OCI-M1 (cell line): ENCODE measurements at places on chromosomes 7 and 10.

GRCh38 chr10:58070956-58071355 is 196.7 kb downstream of the IPMK start:
- no peak for DNase-seq

- DNase-seq = no peak
These were observed 64.4 kb upstream of the ARID5B start for GRCh38 chr10:61836888-61837754.

DNA sequence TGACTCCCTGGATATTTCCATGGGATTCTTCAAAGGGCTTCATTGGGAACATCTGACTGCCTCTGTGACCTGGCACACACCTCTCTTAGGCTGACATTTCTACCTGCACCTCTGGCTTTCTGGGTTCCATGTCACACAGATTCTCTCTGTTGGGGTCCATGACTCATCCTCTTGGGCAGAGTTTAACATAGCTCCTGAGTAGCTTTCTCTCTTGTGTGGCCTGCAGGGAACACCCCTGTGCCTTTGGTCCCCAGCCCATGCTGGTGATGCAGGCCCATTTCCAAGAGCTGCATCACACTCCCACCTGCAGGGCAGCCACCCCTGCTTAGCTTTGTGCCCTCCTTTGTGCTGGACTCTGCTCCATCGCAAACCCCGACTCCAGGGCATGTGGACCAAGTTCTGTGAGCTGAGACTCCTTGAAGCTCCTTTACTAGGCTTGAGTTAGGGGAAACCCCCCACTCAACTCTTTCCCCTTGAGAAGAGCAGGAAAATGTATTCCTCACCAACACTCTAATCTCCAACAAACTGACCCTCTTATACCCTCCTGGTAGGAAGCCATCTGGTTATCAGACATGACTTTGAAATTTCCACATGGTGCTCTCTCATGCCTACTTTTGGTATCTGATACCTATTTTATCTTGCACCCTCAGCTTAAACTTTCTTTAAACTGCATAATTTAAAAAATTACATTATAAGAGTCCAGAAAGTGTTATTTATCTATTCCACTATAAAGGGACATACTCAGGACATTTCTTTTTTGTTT is 93.3 kb downstream of the ZNF777 start:
- DNase-seq = no peak

DNA sequence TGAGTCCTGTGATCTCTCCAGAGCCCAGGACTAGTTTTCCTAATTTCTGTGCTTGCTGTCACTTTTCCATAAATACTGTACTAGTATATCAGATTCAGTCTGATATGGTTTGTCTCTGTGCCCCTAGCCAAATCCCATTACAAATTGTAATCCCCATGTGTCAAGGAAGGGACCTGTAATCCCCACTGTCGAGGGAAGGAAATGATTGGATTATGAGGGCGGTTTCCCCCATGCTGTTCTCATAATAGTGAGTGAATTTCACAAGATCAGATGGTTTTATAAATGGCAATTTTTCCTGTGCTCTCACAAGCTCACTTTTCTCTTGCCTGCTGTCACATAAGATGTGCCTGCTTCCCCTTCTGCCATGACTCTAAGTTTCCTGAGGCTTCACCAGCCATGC is 54.8 kb upstream of the IFRD1 start:
- DNase-seq = no peak

DNA sequence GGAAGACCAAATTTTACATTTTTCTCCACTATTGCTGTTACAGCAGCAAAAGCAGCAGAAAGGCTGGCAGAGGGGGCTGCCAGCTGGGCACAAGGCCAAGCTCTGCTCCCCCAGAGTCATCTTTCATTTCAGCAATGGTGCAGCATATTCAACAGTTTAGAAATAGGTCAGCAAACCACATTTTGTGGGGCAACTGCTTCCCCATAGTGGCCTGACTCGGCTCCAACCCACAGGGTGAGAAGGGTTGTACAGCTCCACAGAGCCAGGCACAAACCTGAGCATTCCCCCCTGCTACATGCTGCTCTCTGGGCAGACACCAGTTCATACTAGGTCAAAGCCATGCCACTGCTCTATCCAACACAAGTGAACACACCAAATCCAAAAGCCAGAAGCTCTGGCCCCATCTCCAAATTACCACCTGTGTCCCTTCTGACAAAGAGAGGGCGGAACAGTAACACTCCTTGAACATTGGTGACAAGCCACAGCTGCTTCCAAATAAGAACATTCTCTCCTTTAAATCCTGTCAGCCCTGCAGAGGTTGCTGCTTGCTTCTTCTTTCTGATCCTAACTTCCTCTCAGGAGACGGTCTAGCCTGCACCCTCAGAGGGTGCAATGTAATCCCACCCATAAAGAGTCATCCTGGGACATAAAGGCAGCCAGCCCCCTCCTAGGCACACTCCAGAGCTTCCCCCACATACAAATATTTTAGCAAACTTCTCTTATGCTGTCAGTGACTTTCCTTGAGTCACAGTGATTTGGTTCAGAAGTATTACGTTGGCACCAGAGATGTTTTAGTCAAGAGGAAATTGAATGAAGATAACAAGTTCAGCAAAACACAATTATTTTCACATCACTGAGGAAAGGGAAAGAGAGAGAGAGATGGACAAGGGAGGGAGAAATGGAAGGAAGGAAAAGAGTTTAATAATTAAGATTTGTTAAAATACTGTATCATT is 39.0 kb upstream of the SLIT1 start:
- no peak for DNase-seq

DNA sequence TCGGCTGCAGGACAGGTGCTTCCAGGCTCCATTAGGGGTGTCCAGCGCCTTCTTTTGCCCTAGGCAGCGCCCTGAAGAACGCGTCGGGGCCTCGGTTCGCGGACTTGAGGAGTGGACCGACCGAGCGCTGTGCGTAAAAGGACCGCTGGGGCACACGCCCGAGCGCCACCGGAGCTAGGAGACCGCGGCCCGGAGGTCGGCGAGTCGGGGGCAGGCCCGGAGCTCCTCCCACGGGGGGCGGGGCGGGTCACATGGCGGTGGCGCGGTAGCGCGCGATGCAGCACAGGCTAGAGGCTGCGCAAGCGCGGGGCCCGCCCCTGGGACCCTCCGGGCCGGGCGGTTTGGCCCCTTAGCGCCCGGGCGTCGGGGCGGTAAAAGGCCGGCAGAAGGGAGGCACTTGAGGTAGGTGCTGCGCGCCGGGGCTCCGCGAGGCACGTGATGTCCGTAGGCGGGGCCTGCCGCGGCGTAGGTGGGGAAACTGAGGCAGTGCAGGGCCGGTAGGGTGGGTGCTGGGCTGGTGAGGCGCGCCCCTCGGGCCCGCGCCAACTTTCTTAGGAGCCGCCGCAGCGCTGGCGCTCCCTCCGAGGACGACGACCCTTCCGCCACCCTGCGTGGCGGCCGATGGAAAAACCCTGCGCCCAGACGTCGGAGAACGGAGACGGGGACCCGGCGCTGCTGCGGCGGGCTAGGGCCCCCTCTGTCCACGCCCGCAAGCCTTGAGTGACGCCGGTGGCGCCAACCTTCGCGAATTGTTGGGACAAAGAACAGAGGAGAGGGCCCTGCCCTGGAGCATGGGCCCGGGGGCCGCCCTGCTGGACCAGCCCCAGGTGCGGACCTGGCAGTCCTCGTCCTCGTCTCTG is at the start of gene PRXL2A:
Gene PRXL2A, plus strand, starts transcription at position 310 of the 860 bp plus-strand sequence. CDS start 11,917 bp downstream, outside the sequence.
- peak; percentile 82 for DNase-seq

DNA sequence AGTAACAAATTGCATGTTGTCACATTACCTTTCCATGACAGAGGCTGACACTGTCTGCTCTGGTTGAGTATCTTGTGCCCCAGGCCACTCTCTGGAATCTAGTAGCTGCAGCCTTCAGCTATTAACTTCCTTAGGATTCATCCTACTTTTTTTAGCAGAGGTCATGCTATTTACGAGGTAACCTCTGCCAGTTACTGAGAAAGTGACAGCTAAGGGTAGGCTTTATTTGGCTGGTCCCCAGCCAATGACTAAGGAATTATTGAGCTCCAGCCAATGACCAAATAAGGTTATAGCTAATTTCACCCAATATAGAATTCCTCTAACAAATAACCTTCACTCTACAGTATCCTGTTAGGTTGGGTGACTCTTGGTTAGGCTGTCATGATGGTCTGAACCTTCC is 1361.7 kb downstream of the XPNPEP1 start:
- no peak for DNase-seq

DNA sequence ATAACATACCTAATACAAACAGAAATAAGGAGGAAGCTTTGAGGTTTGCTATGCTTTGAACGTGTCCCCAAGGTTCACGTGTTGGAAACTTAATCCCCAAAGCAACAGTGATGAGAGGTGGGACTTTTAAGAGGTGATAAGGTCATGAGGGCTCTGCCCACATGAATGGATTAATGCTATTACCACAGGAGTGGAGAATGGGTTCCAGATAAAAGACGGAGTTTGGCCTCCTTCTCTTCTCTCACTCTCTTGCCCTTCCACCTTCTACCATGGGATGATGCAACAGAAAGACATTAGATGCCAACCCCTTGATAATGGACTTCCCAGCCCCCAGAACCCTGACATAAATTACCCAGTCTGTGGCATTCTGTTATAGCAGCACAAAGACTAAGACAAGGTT is 9.6 kb downstream of the ITGB1 start:
- DNase-seq = peak; percentile 97

GRCh38 chr7:47368190-47368812 is 213.6 kb downstream of the TNS3 start:
- no peak for DNase-seq

DNA sequence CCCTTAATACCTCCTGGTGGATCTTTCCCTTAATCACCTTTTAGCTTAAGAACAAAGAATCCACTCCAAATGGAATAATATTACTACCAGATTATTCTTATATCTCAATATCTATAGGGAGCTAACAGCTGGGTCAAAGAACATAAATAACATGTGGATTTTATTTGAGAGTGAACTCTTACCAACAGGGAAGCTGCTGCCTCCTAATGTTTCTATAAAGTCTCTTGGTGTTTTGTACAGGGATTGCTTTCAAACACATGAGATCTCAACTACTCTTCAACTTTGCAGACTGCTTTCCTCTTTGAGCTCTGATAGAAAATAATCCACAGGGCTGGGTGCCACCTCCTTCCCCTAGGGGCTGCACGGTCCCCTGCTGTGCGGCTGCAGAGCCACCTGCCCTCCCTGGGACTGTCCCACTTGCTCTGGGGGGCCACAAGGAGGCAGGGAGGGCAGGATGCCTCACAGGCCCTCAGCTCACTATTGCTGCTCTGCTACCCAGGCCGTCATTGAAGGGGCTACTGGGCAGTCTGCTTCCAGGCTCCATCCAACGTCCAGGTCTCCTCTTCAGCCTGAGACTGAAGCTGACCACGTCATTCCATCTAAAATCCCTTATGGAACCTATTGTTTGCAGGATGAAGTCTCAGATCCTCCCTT is 191.2 kb downstream of the CXCL12 start:
- no peak for DNase-seq

DNA sequence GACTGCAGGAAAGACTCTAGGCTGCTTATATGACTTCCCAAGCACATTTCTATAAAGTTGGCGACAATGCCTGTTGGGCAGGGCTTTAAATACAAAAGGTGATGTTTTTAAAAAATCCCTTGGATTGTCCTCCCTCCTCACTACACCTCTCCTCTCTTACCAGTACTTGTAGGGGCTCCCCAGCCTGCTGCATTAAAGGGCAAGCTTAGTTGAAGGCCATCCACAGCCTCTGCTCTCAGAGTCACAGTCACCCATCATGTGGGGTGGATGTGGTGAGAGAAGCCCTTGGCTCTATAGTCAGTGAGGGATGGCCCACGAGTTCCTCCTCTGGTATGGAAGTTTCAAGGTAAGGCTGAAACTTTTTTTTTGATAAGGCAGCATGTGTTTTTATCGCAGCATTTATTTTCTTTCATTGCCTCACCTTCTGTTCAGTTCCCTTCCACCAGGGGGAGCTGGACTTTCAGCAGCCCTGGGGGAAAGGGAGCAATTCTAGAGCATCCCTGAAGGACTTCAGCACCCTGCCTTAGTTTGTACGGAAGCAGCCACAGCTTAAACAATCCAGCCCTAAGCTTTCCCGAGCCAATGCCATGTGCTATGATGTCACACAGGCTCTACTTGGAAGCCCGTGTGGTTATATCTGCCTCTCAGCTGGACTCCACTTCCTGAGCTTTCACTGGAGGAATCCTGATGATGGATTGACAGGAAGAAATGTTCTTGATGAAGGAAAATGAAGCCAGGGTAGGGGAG is 131.9 kb downstream of the CALCR start:
- DNase-seq = peak; percentile 87

GRCh38 chr7:15719311-15719710 is 32.8 kb upstream of the MEOX2 start:
- DNase-seq = no peak

DNA sequence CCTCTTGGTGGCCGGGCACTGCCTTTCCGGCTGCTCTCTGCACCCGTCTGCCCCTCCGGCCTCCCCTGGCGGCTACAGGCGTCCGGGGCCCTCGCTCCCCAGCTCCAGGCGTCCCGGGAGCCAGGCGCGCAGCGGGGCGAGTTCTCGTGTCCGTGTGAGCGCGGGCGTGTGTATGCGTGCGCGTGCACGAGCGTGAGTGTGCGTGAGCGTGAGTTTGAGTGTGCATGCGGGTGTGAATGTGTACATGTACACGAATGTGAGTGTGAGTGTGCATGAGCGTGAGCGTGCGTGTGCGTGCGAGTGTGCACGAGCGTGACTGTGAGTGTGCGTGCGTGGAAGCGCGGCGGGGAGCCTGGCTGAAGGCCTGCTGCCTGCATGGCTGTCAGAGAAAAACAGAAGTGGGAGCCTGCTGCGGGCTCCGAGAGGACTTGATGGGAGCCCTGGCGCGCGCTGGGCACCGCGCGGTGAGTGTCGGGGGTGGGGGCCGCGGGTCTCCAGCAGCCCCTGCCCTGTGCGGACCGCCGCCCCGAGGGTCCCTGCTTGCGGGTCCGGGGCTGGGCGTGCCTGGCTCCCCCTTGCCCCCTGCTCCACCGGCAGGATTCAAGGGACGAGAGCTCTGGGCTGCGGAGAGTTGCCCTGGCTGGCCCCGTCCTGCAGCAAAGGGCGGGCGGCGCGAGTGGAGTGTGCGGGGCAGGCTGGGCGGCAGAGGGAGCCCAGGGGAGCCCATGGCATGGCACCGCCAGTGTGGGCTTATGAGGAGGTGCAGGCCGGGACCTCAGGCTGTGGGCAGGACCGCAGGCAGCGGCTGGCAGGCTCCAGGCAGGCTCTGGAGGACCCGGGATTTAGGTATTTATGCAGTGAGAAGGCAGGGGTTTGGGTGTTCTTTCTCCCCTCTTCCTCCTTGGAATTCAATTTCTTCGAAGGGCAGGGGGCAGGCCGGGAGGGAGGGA is 75.8 kb upstream of the EN2 start:
- no peak for DNase-seq

DNA sequence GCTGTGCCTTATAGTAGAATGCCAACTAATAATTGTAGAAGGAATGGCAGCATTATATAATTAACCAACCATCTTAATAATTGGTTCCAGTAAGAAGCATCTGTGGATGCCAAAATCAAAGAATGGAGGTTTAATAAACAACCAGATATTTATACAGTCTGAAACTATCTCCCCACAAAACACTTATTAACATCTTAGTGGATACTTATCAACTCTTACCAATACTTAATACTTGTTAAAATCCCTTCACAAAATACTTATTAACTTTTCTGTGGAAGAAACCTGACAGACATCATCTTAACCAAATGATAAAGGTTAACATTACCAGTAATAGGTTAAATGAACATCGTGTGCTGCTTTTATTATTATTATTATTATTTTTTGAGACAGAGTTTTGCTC is 29.1 kb upstream of the FAM107B start:
- DNase-seq = no peak
